Hematopoietic multipotent progenitor cell treated with erythropoietin and hydrocortisone succinate and interleukin-3 and kit ligand, for 6 days (in vitro differentiated cells): ENCODE measurements at places on chromosomes 12 and 14.

- no peak for DNase-seq
Observed at GRCh38 chr12:14601692-14602478, 34.2 kb upstream of the PLBD1 start.

- DNase-seq: no peak
Observed at GRCh38 chr12:120833849-120834248, 70.3 kb downstream of the SPPL3 start.

- no peak for DNase-seq
Observed at GRCh38 chr12:115384391-115384790, 700.4 kb upstream of the TBX3 start.

GRCh38 chr12:90235642-90236041 is 527.0 kb upstream of the ATP2B1 start:
- no peak for DNase-seq

DNA sequence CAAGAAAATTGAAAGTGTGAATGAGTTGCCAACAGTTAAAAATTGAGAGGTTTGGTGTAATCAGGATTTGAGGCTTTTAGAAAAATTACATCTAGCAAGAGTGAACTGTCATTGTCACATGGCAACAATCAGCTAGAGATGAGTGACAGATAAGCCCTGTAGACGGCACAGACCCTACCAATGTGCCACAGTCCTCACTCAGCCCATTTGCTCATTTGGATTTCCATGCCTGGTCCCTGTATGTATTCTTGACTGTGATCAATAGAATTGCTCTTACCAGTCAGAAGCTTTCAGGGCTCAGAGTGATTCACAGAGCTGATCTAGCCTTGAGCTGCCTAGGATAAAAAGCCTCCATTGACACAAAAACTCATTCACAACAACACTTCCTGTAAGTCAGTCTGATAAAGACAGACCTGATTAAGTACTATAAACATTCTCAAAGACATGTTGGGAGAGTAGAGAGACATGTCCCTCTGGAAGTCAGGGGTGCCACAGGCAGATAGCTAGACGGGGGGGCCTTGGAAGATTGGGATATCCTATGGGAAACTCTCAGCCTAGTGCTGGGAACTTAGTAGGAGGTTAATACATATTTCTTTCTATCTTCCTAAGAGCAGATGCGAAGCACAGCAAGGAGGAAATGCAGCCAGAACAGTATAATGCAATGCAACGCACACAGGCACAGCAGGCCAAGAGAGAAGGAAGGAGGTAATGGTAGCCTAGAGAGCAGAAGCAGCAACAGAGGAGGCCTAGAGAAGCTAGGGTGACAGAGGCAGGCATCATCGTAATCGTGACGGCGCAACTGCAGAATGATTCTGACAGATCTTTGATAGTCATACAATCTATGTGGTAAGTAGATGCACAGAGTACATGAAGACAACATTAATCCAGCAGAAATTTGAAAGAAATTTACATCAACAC is 2.0 kb upstream of the PELI2 start:
- no peak for DNase-seq

GRCh38 chr12:51924551-51925319 is 17.4 kb downstream of the ACVRL1 start:
- no peak for DNase-seq

GRCh38 chr14:71206766-71207371 is 299.6 kb downstream of the PCNX1 start:
- no peak for DNase-seq

GRCh38 chr12:117897372-117898161 is 71.2 kb downstream of the KSR2 start:
- DNase-seq: no peak

DNA sequence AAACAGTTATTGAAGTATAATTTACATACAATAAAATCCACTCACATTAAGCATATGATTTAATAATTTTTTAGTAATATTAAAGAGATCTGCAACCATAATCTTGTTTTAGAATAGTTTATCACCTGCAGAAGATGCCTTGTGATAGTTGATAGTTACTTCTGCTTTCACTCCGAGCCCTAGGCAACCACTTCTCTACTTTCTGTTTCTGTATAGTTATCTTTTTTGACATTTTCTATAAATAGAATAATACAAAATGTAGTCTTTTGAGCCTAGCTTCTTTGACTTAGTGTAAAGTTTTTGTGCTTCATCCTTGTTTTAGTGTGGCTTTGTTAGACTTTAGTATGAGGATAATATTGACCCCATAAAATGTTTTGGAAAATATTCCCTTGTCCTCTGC is 111.0 kb downstream of the MNAT1 start:
- DNase-seq: peak; percentile 11

DNA sequence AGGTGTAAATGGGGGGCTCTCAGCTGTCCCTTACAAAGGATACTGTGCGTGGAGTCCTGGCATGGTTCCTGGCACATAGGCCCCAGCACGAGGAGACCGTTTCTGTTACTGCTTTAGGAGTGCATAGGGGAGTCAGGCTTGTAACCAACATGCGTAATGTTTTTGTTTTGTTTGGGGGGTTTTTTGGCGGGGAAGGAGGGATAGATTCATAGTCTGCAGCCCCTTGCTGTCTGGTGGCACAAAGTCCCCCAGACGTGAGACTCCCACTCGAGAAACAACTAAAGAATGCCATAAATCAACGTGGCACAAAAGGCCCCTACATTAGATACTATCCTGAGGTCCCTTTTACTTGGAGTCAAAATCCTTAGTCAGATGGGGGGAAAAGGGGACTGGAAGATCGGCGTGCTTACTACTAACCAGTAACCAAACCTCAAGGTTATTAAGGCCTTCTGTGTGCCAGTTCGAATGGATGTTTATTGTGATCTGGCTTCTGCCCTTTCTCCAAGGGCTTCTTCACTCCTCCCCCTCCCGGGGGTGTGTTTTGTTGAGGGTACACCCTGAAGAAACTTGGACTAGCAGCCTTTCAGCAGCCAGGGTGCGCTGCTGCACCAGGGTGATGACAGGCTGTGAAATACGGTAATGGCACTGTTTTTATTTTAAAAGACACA is 874 bp downstream of the ISCU start:
- peak; percentile 97 for DNase-seq

- DNase-seq: peak; percentile 17
Observed at GRCh38 chr12:105986779-105987684, 151.7 kb downstream of the NUAK1 start.

DNA sequence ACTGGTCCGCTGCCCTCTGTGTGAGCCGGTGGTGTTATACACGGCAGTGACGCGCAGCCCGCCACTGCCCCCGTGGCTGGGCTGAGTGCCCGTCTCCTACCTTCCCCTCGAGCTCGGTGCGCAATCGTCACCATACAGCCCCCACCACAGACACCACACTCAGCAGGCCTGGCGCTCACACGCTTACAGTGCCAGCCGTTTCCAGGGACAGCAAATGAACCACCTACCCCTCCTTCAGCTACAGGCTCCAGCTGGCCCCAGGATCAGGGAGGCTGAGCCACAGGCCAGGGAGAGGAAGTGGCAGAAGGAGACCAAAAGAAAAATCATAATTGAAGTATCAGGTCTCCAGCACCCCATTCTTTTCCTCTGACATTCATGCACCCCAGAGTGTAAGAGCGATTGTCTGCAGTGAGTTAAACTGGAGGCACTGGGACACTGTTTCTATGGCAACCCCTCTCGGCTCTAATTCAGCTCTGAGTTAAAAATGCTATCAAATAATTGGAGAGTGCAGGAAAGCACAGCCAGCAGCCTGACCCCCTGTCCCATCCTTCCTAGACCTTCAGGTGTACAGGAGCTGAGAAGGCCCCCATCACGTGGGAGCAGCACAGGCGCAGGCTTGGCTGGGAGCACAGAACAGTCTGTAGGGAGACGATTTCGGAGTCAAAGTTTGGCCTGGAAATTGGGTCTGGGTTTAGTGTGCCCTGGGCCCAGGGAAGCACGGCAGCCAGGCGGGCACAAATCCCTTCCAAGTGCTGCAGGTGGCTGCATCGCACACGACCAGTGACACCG is 18.0 kb downstream of the LRTM2 start:
- DNase-seq: no peak

- DNase-seq: no peak
Observed at GRCh38 chr12:49809381-49809905, 18.8 kb downstream of the NCKAP5L start.

GRCh38 chr12:131728720-131729119 is 17.8 kb downstream of the SFSWAP start:
- no peak for DNase-seq

GRCh38 chr14:65351493-65352194 is 60.9 kb upstream of the FUT8 start:
- no peak for DNase-seq

GRCh38 chr12:65699251-65699650 is 125.0 kb upstream of the HMGA2 start:
- DNase-seq: peak; percentile 12

DNA sequence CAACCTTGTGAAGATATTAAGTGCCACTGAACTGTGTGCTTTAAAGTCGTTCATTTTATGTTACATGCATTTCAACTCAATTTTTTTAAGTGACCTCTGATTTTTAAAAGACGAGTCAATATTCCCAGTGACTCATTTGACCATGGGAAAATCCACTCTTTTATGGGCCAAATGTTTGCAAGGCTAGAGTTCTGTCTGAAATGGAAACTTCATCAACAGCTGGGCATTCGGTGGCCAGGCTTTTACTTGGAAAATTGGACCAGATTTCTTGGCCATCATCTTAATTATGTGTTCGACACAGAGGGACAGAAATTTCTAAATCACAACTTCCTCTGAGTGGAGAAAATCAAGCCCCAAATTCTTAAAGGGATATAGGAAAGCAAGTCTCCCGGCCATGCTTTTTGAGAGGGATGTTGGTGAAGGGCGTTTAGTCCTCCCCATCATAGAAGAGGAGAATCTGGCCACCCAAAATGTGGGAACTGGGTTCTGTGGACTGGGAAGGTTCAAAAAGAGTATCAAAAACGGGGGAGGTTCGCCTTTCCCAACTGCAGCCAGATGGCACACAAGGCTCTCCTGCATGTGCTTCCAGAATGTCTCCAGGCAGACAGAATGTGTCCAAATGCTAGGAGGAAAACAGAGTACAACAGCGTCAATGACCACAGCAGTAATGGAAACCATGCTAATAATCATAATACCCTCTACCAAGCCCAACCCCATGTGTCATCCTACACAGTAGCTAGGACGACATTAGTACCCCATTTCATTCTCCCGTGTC is 40.9 kb upstream of the FZD10 start:
- DNase-seq: no peak

DNA sequence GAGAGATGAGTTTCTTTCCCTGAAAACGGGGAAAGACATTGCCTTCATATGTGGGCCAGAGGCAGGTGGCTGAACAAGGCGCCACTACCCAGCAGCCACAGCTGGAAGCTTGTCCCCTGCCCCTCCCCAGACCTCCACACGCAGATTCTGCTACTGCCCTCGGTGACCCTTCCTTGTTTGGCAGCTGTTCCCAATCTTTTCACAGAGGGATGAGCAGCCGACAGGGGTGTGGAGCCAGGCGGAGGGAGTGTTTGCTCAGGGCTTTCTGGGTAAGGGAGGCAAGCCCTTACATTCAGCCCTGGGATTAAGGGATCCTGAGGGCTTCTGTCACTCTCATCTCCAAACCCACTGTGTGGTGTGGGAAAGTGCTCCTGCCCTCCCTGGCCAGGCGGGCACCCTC is 4.5 kb upstream of the KRT4 start:
- no peak for DNase-seq

DNA sequence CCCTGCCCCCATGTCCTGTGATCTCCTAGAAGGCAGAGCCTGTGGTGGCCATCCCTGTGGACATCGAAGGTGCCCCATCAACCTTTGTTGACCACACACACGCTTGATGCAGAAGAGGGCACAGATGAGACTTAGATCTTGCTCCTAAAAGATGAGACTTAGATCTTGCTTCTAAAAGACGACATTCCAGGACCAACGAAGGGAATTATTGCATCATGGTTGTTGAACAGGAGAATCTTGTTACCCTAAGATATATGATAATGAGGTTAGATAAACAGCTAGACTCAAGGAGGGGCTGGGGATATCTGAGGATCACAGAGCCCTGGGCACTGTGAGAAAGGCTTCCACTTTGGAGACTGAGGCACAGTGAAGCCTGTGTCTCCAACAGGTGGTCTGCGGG is 91.1 kb upstream of the WSCD2 start:
- no peak for DNase-seq

- DNase-seq: no peak
Observed at GRCh38 chr14:89351221-89351515, 65.9 kb downstream of the FOXN3 start.

DNA sequence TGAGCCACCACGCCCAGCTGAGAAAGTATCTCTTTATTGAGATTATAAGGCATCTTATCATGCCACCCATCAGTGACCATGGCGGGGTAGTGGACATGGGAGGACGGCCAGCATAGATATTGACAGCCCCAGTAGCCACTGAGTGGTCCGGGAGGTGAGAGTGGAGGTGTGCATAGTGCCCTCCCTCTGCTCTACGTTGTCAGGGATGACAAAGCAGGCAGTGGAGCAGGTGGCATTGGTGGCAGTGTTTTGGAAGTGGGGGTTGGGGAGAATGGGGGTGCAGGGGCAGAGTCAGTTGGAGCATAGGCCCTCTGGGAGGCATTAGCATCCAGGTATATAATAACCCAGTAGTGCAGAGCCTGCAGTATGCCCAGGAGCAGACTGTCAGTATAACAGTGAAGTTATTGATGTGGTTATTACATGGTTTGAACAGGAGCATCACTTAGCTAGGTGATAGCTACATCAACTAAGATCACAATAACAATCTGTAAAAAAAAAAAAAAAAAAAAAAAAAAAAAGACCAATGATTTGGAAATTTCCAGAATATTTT is 41.1 kb downstream of the GNG2 start:
- no peak for DNase-seq

- DNase-seq: peak; percentile 63
Observed at GRCh38 chr12:113416091-113416754, 6.0 kb upstream of the SDSL start.

- no peak for DNase-seq
Observed at GRCh38 chr14:99361596-99362215, 89.7 kb upstream of the BCL11B start.

DNA sequence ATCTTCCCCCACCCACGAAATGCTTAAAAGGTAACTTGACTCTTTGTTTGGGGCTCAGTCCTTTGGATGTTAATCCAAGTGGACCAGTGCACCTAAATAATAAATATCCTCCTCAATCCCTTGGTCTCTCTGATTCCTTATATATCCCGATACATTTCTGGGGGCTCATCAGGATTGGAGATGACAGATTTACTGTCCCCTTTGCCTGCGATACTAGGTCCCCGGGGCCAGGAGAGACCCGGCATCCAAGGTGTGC is 26.3 kb downstream of the KLRK1 start:
- no peak for DNase-seq

DNA sequence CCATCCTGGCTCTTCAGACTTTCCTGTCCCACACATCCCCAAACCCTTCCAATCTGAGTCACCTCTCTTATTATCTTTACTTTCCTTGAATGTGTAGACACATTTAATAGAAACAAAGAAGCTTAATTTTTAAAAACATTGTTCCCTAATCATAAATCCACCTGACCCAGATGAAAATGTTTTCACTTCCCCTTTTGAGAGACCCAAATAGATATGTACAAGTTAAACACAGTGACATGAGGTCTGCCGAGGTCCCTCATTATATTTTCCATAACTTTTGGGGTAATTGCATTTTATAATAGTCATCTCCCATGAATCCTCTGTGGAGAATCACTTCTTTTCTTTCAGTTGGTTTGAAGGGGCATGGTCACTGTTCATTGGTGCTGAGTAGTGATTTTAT is 191.1 kb downstream of the GRIN2B start:
- DNase-seq: no peak

GRCh38 chr14:40909906-40910305 is 696.8 kb upstream of the LRFN5 start:
- DNase-seq: no peak
